Fibroblast of mammary gland (primary cell): ENCODE measurements at places on chromosomes 6 and 20.

DNA sequence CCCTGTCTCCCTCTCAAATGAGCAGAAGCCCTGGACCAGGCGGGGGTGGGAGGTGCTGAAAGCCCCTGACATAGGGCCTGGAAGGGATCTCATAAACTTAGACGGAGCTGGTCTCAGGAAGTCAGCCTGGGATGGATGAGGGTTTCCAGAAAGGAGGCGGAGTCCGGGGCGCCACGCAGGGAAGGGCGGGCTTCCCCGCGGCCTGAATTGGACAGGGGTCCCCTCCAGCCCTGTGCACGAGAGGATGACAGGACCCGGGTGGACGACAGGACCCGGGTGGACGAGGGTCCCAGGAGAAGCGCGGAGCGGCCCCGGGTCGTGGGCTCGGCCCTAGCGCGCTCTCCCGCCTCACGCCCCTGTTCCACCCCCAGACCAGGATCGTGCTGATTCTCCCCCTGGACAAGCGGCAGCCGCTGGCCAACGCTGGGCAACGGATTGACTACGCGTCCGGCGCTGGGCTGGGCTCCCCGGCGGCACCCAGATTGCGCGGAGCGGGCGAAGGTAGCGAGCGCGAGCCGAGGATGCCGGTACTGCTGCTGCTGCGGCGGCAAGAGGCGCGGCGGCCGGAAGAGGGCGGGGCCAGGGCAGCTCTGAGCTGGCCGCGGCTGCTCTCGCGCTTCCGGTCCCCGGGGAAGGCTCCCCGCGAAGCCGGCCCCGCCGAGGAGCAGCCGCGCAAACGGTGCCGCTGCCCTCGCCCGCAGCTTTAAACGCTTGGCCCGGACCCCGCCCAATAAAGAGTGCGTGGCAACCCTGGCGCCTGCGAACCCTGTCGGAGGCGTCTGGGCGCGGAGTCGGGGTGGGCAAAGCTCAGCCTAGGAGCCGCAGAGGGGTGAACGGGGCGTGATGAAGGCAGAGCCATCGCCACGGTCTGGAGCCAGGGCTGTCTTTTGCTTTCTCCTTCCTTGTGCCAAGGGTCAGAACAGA is 1.3 kb downstream of the C20orf144 start:
- DNase-seq, result peak; percentile 48

GRCh38 chr6:14747881-14748520 is 497.9 kb upstream of the JARID2 start:
- peak; percentile 52 for DNase-seq

DNA sequence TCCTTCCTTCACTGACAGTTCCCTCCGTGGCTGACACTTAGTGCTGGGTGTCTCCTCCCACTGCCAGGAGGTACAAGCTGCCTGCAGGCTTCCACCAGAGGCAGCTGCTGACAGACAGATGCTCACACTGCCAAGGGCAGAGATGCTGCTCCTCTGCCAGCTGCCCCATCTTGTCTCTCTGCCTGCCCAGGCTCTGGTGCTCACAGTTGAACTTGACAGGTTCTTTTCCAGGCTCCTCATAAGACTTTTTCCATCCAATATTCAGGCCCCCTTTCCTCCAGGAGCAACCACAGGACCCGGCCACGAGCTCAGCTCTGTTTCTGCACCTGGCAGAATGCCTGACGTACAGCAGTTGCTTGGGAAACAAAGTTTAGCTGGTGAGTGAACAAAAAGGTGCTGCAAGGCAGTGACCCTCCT is 79.8 kb downstream of the PSMB1 start:
- DNase-seq, result no peak

DNA sequence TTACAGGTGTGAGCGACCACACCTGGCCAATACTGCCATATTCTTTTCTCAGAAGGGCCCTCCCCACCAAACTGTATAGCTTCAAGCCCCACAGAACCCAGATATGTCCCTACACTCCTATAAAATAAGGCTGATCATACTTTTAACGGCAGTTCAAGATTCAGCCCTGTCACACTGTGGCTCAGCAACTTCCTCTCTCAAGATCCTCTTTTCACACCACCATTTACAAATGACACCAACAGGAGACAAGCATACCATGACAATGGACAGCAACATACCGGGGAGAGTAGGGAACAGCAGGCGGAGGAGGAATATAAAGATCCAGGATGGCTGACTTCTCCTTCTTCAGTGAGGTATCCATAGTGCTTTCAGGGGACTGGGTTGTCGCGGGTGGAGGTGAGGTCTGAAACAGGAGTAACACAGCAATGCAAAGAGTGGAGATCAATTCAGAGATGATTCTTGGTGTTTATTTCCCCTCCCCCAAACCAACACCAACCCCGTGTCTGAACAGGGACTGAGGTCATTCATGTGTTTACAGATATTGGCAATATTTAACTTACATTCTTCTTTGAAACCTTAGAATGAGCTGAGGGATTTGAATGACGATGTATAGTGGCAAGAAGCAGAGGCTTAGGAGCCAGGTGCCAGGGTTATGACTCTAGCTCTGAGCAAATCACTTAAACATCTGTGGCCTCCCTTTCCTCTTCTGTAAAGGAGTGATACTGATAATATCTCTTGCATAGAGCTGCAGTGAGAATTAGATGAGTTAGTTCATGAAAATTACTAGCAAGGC is 57.6 kb upstream of the IPCEF1 start:
- DNase-seq, result no peak

- DNase-seq, result no peak
Measured at GRCh38 chr6:52550014-52550575, 26.8 kb downstream of the TRAM2 start.

DNA sequence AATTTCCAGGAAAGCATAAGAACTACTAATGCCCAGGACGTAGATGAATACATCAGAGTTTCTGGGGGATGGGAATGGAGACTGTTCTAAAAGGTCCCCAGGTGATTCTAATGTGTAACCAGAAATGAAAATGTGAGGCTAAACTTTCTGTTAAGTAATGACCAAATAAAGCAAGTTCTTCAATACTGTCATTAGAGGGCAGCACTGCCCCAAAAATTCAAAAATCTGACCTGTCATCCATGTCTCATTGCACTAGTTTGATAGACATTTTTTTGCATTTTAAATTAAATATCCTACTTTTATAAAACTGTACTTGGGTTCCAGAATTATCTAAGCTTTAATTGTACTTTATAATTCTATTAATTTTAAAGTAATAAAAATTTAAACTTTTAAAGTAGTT is 94.9 kb downstream of the RFX6 start:
- DNase-seq, result peak; percentile 63

GRCh38 chr6:141326426-141326825 is 806.3 kb upstream of the GJE1 start:
- peak; percentile 100 for DNase-seq

DNA sequence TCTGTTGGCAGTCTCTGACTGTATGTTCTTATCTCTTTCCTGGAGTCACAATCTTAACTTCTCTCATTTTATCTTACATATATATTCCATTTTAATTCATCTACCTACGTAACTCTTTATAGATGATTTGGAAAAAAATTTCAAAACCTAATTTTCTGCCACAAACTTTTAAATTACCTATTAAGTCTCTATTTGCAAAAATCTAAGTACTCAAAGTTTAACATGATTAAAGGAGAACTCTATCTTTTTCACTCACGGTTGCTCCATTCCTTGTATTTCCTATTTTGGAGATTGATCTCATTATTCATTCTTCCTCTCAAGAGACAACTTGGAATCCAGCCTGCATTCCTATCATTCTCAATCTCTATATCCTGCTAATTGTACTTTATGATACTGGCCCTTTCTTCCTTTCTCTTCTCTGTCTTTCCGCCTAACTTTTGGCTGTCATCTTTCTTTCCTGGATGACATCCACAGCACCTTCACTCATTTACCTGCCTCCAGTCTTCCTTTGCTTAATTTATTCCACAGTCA is 1071.1 kb upstream of the CITED2 start:
- DNase-seq, result peak; percentile 61

DNA sequence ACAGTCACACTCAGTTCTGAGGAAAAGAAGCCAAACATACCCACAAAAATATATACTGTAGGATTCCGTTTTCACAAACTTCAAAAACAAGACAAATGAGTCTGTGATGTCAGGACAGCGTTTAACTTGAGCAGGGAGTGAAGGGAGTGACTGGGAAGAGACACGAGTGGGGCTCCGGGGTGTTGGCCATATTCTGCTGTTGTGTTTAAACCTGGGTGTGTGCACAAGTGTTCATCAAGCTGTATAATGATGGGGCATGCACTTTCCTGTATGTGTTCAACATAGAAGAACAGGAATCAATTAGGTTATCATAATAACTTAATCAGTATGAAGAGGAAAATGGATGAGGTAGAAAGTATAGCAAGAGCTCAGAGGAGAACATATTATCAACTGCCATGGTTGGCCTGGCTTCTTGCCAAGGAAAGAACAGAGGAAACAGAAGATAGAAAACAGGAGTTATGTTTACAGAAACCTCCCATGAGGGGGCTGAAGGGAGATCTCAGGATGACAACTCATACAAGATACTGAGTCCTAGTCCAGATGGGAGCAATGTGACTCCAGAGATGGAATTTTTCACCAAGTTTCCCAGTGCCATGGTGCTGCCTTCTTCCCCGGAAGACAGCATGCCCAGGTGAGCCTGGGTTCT is 15.1 kb upstream of the AFDN start:
- DNase-seq, result no peak

GRCh38 chr6:128754658-128755256 is 128.2 kb upstream of the LAMA2 start:
- no peak for DNase-seq
